ENCODE measurements at places on chromosomes 7 and 10. TPM values are rescaled to one million over a fixed set of nuclear protein-coding genes. Genes with fewer than 3 reads are reported as not detected.

FOXI2 gene
- total RNA-seq: not detected

HOXA6 gene
- not detected for total RNA-seq

MYL10 gene
- total RNA-seq: not detected

CARD11 gene
- total RNA-seq: 0.13 TPM

ERCC6 gene
- 130 TPM for total RNA-seq

GIMAP7 gene
- 1.8 TPM for total RNA-seq

NOLC1 gene
- total RNA-seq: 22.1 TPM

HACD1 gene
- 11.6 TPM for total RNA-seq

GATA3 gene
- 0.06 TPM for total RNA-seq

TPK1 gene
- total RNA-seq: 6.0 TPM

TES gene
- 45.2 TPM for total RNA-seq

CDH23 gene
- 0.26 TPM for total RNA-seq

TUBB8 gene
- total RNA-seq: not detected

DHTKD1 gene
- total RNA-seq: 21.1 TPM

NEUROG3 gene
- total RNA-seq: not detected

PLAU gene
- 37.4 TPM for total RNA-seq
